ENCODE measurements at places on chromosomes 12 and 14.

- DNase-seq, result peak; percentile 98
Observed at GRCh38 chr14:24114532-24115421, at the start of the genes DCAF11 and NRL. Gene DCAF11, plus strand, starts transcription at chr14:24114777. Its CDS starts 818 bp downstream, at chr14:24115595. Gene NRL, minus strand, starts transcription at chr14:24114949. Its CDS starts 32,101 bp downstream, at chr14:24082848.

- no peak for DNase-seq
Observed at GRCh38 chr12:2804393-2805142, 7.9 kb upstream of the ITFG2 start.

DNA sequence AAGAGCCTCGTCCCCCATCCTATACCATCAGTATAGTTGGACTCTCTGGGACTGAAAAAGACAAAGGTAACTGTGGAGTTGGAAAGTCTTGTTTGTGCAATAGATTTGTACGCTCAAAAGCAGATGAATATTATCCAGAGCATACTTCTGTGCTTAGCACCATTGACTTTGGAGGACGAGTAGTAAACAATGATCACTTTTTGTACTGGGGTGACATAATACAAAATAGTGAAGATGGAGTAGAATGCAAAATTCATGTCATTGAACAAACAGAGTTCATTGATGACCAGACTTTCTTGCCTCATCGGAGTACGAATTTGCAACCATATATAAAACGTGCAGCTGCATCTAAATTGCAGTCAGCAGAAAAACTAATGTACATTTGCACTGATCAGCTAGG is 13.6 kb downstream of the ARHGAP5 start:
- DNase-seq, result no peak

DNA sequence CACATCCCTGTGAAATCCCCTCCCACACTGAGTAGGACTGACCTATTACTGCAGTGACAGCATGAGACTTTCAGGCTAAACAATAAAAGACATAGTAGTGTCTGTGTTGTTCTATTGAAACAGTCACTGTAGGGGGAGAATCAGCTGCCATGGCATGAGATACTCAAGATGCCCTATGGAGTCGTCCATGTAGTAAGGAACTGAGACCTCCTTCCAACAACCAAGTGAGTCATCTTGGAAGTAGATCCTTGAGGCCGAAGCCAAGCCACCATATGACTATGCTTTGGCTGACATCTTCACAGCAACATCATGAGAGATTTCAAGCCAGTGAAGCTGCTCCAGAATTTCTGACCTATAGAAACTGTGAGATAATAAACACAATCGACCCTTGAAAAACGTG is 12.1 kb upstream of the LRP6 start:
- no peak for DNase-seq

GRCh38 chr12:113506867-113507266 is 35.2 kb upstream of the LHX5 start:
- DNase-seq, result no peak

- no peak for DNase-seq
Observed at GRCh38 chr12:9634969-9635754, 27.4 kb upstream of the KLRB1 start.

DNA sequence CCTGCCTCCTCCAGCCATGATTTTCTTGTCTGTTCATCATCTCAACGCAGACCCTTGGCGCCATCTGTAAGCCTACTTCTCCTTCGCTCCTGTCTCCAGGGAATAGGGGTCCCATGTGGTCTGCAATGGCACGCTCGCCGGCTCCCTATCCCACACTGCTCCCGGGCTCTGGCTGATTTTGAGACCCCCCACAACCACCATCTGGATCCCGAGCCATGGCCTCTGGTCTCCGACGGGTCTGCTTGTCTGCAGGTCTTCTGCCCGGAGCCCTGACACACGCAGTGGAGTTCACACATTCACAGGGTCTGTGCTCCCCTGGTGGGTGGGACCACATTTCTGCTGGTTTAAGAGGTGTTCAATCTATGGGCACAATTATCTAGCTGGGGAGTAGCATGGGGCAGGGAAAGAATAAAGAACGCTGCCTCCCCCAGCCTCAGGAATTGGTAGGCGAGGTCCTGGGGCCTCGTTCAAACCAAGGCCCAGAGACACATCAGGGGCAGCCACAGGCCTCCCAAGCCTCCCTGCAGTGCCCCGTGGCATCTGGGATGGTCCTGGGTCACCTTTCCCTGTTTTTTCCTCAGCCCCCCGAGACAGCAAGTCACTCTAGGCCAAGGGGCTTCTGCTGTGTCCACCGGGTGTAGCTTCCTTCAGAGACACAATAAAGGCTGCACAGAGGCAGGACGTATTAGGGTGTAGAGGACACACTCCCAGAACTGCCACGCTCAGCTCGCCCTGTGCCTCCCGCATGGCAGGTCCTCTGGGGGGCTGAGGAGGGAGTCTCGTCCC is 21.5 kb downstream of the FZD10 start:
- DNase-seq, result no peak

GRCh38 chr14:64877846-64878245 is 1.9 kb downstream of the SPTB start:
- DNase-seq, result no peak

GRCh38 chr14:86788224-86788623 is 1204.8 kb downstream of the GALC start:
- no peak for DNase-seq

- no peak for DNase-seq
Observed at GRCh38 chr14:54606178-54606577, 39.2 kb downstream of the SAMD4A start.

DNA sequence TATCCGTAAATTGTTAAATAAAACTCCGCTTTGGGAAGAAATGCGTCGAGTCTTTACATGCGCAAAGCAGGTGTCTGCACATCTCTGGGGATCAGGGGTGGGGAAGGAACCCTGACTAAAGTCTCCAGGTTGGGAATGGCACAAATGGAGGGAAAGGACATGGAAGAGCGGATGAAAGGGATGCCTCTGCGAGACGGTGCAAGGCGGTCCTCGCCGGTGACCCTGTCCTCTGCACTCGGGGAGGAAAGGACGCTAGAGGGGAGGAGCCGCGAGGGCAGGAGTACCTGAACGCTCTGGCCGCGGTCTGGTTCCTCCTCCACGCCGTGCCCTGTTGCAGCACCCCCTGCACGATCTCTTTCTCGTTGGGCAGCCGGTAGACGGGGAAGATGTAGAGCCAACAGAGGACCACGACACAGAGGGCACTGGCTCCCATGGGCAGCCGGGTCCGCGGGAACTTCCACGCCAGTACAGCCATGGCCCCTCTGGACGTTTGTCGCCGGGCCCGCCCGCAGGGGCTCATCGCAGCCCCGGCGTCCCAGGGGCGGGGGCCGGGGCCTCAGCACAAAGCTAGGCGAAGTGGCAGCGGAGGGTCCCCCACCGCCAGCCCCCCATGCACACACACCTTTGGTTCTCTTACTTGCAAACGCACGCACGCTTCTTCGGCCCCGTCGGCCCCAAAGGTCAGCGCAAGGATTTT is 646 bp downstream of the ST8SIA1 start:
- no peak for DNase-seq

DNA sequence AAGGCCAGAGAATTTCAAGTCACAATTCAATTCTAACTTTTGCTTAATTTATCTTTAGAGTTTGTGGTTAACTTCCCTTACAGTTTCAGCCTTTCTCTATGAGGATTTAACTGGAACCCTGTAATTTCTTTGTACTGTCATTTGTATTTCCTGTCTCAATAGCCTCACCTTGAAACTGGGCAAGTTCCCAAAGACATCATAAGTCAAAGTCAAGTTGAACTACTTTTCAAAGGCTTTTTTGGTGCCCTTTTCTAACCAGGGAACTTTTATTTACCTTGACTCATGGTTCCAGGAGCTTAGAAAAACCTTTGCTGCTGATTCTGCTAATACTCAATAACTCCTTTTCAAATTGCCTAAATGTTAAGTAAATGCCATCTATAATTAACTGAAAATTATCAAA is 200.8 kb upstream of the KRR1 start:
- no peak for DNase-seq

All from stimulated activated naive CD4-positive, alpha-beta T cell treated with Interleukin-2 at 50 U/mL for 16 hours (primary cell).